DMS79 (cell line): ENCODE measurements at places on chromosomes 2 and 18.

DNA sequence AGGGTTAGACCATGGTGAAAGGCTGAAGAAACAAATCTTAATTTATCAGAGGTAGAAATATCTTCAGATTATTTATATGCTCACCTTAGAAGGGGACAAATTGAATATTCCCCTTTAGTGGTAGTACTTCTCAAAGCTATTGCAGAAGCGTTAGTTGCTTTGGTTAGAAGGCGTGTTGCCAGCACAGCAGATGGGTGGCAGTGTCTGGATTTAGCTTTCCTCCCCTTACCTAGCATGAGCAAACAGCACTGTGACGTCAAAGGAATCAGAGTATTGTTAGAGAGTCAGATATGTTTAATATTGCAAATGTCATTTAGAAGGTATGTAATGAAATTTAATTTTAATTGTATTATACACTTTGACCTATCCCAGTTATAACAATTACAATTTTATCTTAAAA is 27.2 kb upstream of the GALR1 start:
- DNase-seq, result no peak

DNA sequence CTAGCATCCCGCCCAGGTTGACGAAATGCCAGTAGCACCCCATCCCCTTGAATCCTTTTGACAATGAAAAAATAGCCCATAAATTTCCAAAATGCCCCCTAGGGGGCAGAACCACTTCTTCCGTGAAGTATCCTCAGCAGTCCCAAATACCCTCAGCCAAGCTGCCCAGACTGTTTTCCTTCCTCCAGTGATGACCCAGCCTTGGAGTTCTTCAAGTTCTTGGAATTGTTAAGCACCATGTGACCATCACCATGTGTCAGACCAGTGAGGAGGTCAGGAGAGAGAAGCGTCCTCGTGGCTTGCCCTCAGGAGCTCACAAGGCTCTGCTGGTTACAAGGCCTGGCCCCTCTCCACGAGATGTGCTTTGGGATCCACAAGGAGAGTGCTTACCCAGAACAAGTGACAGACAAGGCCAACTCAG is 1.4 kb upstream of the SLC23A3 start:
- DNase-seq, result no peak

DNA sequence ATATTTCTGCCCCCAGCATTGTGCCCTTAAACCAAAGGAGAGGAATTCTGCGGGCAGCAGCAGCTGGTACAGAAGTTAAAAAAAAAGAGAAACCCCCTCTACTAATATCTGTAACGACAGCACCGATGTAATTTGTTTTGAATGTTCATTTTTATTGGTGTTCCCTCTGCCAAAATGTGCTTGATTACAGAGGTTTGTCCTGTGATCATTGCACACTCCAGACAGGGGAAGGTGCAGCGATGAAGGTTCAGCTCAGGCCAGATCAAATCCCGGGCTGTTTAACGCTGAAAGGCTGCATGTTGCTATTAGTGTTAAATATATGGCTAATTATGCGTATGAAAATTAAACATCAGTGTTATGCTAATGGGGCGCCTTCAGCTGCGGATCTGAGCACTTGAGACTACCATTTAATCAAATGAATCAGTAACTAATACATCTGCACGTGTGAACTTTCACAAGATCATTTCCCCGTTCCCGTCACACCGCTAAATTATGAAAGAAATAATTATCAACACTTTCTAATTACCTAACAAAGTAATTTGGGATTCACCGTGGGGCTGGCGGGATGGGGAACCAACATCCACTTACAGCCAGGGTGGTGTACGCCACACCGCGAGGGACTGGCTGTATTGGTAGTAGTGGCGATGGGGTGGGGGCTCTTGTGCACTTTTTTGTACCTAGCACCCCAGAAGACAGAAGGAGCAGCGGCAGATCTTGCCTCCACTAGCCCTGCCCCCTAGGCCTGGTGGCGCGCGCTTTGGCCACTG is 1.5 kb upstream of the DLX1 start:
- no peak for DNase-seq

DNA sequence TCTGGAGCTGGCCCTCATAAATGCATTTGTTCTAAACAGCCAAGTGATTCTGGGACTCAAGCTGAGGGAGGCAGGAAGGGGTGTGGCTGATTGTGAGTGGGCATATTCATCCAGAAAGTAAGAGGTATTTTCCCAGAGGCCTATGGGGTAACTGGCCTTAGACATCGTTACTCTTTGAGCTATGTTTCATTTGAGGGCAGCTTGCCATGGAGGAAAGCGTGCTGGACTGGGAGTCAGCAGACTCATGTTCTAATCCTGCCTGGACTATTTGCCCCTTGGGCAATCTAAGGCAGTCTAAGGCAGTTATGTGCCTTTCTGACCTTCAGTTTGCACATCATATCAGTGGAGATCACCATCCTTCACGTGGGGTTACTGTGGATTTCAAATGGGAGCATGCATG is 93.5 kb upstream of the SLC14A2 start:
- no peak for DNase-seq
